Peyer's patch (tissue), 4 donors: ENCODE measurements at places on chromosomes 7 and 10. TPM values are rescaled to one million over a fixed set of nuclear protein-coding genes. Genes with fewer than 3 reads are reported as not detected.

DNA sequence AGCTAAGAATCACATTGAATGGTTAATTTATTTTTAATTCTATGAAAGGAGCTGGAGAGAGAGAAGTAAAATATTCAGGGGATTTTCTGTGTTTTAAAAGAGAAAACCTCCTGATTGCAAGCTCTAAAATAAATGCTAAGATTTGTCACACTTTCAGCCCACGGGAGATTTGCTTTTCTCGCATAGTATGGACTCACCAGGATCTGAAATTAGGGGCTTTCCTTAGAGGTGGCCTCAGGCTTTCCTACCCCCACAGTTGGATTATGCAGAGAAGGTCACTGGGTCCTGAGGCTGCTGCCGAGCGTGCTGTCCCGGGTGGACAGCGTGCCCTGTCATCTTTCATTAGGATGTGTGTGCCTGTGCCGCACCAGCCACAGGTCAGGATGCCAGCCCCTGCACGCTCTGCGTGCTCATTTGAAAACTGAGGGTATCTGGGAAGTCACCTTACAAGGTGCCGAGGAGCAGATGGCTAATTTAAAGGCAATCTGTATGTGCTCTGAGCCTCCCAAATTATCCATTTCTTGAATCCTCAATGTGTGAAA lies 258.8 kb downstream of the CELF2 start:
- H3K27ac ChIP-seq: no peak overlapping the region
- no peaks in the 10 kb centered on the region for H3K4me1 ChIP-seq
- no peak overlapping the region for H3K4me3 ChIP-seq
- no peaks in the 10 kb centered on the region for H3K27me3 ChIP-seq
- H3K36me3 ChIP-seq: no peaks in the 10 kb centered on the region

Gene FBXO24
- not detected for total RNA-seq

Gene NUPR2
- total RNA-seq: not detected

- no peaks in the 10 kb centered on the region for H3K36me3 ChIP-seq
- no peak overlapping the region for H3K27ac ChIP-seq
- no peak for DNase-seq
- no peak overlapping the region for H3K4me3 ChIP-seq
Measured at GRCh38 chr7:143960813-143961610, 6.4 kb downstream of the OR2F1 start.

Gene SLC18A2
- 0.83 TPM for total RNA-seq

Gene ANKRD7
- total RNA-seq: not detected

DNA sequence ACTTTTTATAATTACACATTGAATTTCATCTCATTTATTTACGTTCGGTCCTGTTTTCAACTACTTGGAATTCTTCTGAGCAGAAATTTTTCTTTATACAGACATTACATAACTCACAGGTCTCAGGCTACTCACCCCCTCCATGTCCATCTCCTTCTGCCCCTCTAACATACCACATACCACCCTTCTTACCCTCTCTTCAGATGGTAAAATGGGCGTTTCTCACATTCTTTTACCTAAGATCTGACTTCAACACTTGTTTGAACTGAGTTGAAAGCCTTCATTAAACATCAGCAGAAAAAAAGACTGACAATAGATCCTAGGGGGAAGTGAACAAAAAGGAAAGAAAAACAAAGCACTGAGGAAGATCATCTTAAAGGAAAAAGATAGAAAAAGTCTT lies 309.7 kb downstream of the CTNNA3 start:
- no peaks in the 10 kb centered on the region for H3K4me1 ChIP-seq
- no peaks in the 10 kb centered on the region for H3K27me3 ChIP-seq
- no peaks in the 10 kb centered on the region for H3K36me3 ChIP-seq
- no peak for DNase-seq

DNA sequence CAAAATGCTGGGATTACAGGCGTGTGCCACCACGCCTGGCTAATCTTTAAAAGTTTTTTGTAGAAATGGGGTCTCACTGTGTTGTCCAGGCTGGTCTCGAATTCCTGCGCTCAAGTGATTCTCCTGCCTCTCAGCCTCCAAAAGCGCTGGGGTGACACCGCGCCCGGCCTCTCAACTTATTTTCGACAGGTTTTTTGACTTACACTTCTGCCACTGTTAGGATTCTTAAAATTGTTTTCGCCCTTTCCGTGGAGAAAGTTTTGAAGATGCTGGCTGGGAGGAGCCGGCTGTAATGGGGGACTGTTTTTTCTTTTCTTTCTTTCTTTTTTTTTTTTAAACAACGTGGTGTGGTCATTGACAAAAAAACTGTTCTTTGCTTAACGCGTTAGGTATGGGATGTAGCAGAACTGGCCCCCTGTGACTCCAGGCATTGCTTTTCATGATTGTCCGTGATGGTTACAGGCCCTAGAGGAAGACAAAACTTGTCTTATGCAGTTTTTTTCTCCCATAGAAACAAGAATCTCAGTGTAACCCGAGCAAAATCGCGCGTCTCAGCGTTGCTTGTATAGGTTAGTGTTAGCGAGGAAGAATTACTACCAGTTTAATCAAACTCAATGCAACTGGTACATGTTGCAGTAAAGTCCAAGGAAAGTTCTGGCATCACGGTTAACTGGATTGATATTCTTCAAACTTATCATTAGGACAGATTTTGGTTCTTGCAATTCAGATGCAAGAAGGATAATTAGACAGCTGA lies 72.2 kb downstream of the DAGLB start:
- DNase-seq: no peak
- H3K27ac ChIP-seq: peak overlapping the region; percentile 95
- peak overlapping the region; percentile 65 for H3K4me3 ChIP-seq
- no peaks in the 10 kb centered on the region for H3K27me3 ChIP-seq
- H3K4me1 ChIP-seq: no peaks in the 10 kb centered on the region
- H3K36me3 ChIP-seq: peaks cover 7% of the 10 kb centered on the region

- no peaks in the 10 kb centered on the region for H3K4me1 ChIP-seq
- DNase-seq: no peak
- no peak overlapping the region for H3K4me3 ChIP-seq
- no peak overlapping the region for H3K27ac ChIP-seq
Measured at GRCh38 chr10:22913474-22914092, 14.3 kb upstream of the ARMC3 start.

- H3K27me3 ChIP-seq: no peaks in the 10 kb centered on the region
- H3K4me1 ChIP-seq: peaks cover 4% of the 10 kb centered on the region
- H3K27ac ChIP-seq: no peak overlapping the region
Measured at GRCh38 chr10:6382081-6382480, 179.3 kb downstream of the PFKFB3 start.

Gene MTPN
- total RNA-seq: 71.6 TPM

DNA sequence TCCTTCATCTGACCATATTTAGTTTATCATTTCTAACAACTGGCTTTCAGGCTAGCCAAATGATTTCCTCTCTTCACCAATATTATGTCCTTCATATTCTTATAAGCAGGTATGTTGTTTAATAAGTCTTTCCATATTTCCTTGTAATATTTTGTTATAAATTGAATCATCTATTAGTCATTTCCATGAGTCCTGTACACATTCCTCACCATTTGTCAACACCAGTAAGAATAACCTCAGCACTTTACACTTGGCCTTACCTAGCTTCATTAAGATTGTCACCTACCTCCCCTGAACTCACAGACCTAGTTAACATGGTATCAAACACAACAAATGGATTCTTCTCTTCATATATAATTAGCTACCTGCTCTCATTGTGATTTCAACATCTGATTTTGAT lies 282.3 kb downstream of the SEMA3D start:
- H3K27ac ChIP-seq: no peak overlapping the region
- DNase-seq: no peak
- no peaks in the 10 kb centered on the region for H3K36me3 ChIP-seq
- H3K27me3 ChIP-seq: no peaks in the 10 kb centered on the region

GRCh38 chr10:97483506-97483905 lies 14.7 kb downstream of the MMS19 start:
- no peak overlapping the region for H3K4me3 ChIP-seq
- no peak overlapping the region for H3K27ac ChIP-seq
- H3K36me3 ChIP-seq: no peaks in the 10 kb centered on the region
- H3K27me3 ChIP-seq: no peaks in the 10 kb centered on the region

DNA sequence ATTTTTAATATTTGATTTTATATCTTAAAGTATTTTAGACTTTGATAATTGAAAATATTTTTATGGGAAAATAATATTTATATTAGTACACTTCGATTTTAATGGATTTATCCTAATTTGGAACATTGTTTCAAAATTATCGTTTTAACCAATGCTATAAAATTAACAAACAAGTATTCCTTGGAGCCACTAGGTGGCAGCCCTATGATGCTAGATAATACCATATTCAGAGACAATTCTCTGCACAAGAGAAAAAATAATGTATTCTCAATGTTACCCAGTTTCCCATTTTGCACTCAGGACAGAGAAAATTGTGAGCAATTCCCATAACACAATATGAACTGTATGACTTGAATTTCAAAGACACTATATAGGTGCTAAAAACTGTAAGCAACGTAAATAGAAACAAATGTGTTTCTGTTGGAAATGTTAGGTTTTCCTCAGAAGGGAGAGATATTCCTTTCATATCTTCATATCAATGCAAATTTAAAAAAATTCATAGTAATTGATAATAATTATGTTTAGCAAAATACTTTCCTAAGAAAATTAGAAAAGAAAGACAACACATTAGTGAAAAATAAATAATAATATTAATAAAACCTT lies 237.8 kb downstream of the SEMA3E start:
- H3K4me1 ChIP-seq: no peaks in the 10 kb centered on the region
- H3K4me3 ChIP-seq: no peak overlapping the region
- no peak overlapping the region for H3K27ac ChIP-seq
- H3K36me3 ChIP-seq: no peaks in the 10 kb centered on the region
- DNase-seq: no peak

GRCh38 chr10:9311702-9312499 lies 1257.4 kb downstream of the GATA3 start:
- H3K36me3 ChIP-seq: no peaks in the 10 kb centered on the region
- no peak overlapping the region for H3K27ac ChIP-seq
- H3K27me3 ChIP-seq: no peaks in the 10 kb centered on the region
- no peak overlapping the region for H3K4me3 ChIP-seq
- no peak for DNase-seq

Gene PRSS1
- total RNA-seq: not detected
